ENCODE measurements at places on chromosomes 7 and 10.

DNA sequence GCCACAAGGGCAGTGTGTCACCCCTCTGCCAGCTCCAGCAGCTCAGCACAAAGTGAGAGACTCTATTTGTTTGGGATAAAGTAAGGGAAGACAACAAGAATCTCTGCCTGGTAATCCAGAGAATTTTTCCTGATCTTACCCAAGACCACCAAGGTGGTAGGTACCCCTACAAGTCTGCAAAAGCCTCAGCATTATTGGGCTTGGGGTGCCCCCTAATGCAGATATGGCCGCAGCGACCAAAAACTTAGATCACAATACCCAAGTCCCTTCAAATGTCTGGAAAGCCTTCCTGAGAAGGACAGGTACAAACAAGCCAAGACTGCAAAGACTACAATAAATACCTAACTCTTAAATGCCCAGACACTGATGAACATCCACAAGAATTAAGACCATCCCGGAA is 22.4 kb upstream of the CUL1 start:
- no peak overlapping the region for H3K27ac ChIP-seq
- DNase-seq = no peak
- H3K4me1 ChIP-seq = no peaks in the 10 kb centered on the region
- H3K36me3 ChIP-seq = no peaks in the 10 kb centered on the region
- H3K27me3 ChIP-seq = no peaks in the 10 kb centered on the region

DNA sequence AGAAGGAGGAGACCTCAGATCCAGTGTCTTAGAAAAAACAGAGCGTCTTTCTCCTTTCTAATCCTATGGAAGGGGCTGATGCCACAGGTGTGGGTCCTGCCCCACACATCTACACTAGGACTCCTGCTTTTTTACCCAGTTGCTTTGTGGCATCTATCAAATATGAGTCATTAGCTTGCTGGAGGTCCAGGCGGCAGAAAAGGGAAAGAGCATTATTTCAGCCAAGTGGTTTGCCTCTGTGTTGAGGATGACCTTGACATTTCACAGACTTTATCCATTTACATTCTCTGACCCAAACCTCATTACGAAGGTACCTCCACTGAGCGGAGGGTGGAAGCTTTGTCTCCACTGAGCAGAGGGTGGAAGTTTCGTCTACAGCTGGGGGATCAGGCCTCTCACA is 308.4 kb upstream of the KLF6 start:
- no peaks in the 10 kb centered on the region for H3K4me1 ChIP-seq
- H3K27me3 ChIP-seq = no peaks in the 10 kb centered on the region
- H3K4me3 ChIP-seq = no peak overlapping the region
- H3K27ac ChIP-seq = no peak overlapping the region

DNA sequence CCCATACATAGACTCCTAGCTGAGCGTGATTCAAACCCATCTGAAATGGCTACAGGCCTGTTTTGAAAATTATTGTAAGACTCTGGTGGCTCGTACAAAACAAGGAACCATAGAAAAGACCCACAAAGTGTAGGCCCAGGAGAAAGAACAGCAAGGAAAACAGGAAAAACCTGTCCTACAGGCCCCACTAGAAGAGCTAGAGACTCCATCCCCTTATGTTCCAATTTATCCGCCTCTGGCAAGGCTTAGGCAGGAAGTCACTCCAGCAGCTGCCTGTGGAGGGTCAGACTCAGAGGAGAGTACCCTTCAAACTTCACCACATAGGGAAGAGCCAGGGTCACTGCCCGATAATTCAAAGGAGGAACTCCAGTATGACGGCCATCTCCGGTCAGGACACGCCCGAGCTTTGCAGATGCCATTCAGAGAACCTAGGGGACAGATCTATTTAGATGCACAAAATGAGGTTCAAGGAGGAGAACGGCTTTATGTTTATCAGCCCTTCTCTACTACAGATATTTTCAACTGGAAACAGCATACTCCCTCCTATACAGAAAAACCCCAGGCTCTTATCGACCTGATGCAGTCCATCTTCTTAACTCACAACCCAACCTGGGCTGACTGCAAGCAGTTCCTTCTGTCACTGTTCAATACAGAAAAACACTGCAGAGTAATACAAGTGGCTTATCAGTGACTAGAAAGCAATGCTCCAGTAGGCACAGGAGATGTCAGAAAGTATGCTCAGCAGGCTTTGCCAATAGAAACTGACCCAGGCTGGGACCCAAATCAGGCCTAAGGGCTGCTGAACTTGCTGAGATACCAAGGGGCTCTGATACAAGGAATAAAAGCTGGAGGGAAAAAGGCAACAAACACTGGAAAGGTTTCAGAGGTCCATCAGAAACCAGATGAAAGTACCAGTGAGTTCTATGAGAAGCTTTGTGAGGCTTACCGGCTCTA is 8.6 kb upstream of the ZNF33B start:
- H3K36me3 ChIP-seq = no peaks in the 10 kb centered on the region
- H3K27ac ChIP-seq = no peak overlapping the region
- no peak overlapping the region for H3K4me3 ChIP-seq
- H3K4me1 ChIP-seq = no peaks in the 10 kb centered on the region
- H3K27me3 ChIP-seq = no peaks in the 10 kb centered on the region

DNA sequence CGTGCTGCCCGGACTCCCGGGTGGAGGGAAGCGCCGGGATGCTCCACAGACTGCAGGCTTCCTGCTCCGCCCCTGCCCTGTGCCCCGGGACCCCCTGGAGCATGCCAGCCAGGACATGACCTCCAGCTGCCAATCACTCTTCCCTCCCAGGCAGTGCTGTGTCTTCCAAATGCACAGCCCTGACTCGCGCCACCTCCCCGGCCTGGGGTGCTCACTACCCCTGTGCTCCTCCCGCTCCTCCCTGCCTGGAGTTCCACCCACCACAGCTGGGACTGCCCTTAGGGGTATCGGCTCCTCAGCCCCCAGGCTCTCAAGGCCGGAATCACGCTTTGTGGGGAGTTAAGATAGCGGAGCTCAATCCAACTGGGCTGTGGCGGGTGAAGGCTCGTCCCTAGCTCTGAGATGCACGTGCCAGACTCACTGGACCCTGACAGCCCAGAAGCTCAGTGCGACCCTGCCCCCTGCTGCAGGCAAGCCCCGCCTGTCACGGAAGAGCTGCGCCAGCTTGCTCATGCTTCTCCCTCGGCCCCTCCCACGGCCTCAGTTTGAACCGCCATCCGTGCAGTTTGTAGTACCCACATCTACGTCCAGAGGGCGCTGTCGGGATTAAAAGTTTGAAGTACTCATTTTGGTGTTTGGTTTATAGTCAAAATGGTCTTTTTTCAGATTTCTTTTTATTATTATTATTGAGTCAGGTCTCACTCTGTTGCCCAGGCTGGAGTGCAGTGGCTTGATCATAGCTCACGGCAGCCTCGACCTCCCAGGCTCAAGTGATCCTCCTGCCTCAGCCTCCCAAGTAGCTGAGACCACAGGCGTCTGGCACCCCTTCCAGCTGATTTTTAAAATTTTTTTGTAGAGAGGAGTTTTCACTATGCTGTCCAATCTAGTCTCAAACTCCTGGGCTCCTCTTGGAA is 142.5 kb upstream of the TCERG1L start:
- DNase-seq = no peak
- no peaks in the 10 kb centered on the region for H3K36me3 ChIP-seq

DNA sequence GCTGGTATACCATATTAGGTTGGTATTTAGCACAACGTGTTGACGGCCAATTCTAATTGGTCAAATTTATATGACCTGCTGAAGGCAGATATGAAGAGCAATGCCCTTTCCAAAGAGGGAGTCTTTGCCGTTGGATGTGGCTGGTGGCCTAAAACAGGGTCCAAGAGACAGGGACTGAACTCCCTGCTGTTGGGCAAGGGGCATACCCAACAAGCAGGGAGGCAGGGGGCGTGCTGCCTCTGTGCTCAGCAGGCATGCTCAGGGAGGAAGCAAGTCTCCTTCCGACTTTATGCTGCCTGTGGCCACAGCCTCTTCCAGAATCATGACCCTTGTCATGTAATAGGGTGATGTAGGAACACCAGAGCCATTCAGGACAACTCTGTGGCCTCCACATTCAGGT is 167.7 kb upstream of the NPVF start:
- no peaks in the 10 kb centered on the region for H3K4me1 ChIP-seq
- H3K27ac ChIP-seq = no peak overlapping the region
- no peaks in the 10 kb centered on the region for H3K36me3 ChIP-seq
- no peak overlapping the region for H3K4me3 ChIP-seq
- DNase-seq = no peak

- H3K4me3 ChIP-seq = no peak overlapping the region
- no peaks in the 10 kb centered on the region for H3K27me3 ChIP-seq
- no peak overlapping the region for H3K27ac ChIP-seq
- no peak for DNase-seq
- H3K4me1 ChIP-seq = no peaks in the 10 kb centered on the region
Observed at GRCh38 chr7:8263048-8263447, 1.1 kb upstream of the ICA1 start.

DNA sequence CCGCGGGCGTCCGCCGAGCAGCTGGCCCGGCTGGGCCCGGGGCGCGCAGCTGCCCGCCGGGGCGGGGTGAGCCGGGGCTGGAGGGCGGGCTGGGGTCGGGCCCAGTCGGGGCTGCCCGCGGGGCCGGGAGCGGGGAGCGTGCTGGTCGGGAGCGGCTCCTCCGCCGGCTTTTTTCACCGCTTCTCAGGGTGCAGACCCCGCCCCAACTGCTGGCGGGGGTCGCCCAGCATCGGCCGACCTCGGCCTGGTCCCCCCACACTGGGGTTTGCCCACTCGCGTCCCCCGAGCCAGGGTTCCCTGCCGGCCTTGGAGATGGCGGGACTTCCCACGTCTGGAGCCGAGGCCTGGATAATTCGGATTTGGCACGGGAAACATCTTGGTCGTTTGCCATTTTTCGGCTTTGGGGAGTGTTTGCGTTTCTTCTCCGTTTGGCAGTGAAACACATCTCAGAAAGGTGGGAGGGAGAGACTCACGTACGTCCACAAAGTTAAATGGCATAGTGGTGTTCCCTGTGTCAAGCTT is 432 bp downstream of the TMEM248 start:
- peaks cover 2% of the 10 kb centered on the region for H3K36me3 ChIP-seq
- peak; percentile 55 for DNase-seq
- peak overlapping the region; percentile 83 for H3K27ac ChIP-seq
- peak overlapping the region; percentile 70 for H3K4me3 ChIP-seq
- no peaks in the 10 kb centered on the region for H3K27me3 ChIP-seq

- H3K27me3 ChIP-seq = no peaks in the 10 kb centered on the region
- H3K4me3 ChIP-seq = no peak overlapping the region
- H3K36me3 ChIP-seq = no peaks in the 10 kb centered on the region
Observed at GRCh38 chr7:65307651-65308299, 65.9 kb upstream of the ZNF92 start.

GRCh38 chr10:124989526-124989925 is 47.6 kb downstream of the ZRANB1 start:
- no peaks in the 10 kb centered on the region for H3K4me1 ChIP-seq
- no peak for DNase-seq
- peaks cover 17% of the 10 kb centered on the region for H3K36me3 ChIP-seq
- no peak overlapping the region for H3K4me3 ChIP-seq
- no peaks in the 10 kb centered on the region for H3K27me3 ChIP-seq

GRCh38 chr10:101355072-101355706 is 1.2 kb downstream of the BTRC start:
- no peak for DNase-seq
- H3K36me3 ChIP-seq = no peaks in the 10 kb centered on the region
- H3K27ac ChIP-seq = peak overlapping the region; percentile 65
- H3K4me3 ChIP-seq = peak overlapping the region; percentile 91
- H3K4me1 ChIP-seq = peaks cover 3% of the 10 kb centered on the region

DNA sequence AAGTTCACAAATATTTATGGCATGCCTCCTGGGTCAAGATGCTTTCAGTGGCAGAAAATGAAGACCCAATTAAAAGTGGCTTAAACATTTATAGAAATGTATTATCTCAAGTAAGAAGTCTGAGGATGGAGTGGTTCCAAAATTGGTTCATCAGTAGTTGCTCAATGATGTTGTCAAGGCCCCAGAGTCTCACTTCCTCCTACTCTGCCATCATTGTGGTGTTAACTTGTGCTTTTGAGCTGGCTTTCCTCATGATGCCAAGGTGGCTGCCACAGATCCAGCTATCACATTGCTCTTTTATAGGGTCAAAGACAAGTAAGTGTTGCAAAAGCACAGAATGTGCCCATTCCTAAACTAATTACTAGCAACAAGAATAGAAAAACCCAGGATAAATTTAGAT is 404.6 kb upstream of the NRP1 start:
- no peak for DNase-seq
- H3K27me3 ChIP-seq = no peaks in the 10 kb centered on the region
- H3K36me3 ChIP-seq = no peaks in the 10 kb centered on the region
- no peak overlapping the region for H3K27ac ChIP-seq
- no peaks in the 10 kb centered on the region for H3K4me1 ChIP-seq

GRCh38 chr7:16934722-16935340 is 53.0 kb upstream of the AGR3 start:
- DNase-seq = peak; percentile 53
- H3K4me3 ChIP-seq = no peak overlapping the region
- H3K36me3 ChIP-seq = no peaks in the 10 kb centered on the region
- no peak overlapping the region for H3K27ac ChIP-seq
- no peaks in the 10 kb centered on the region for H3K27me3 ChIP-seq

GRCh38 chr7:117435475-117436043 is 8.3 kb upstream of the ASZ1 start:
- H3K36me3 ChIP-seq = no peaks in the 10 kb centered on the region
- DNase-seq = peak; percentile 31
- H3K27ac ChIP-seq = no peak overlapping the region

GRCh38 chr10:85557077-85557476 is 809.5 kb downstream of the GRID1 start:
- no peaks in the 10 kb centered on the region for H3K27me3 ChIP-seq

- peak; percentile 77 for DNase-seq
- H3K36me3 ChIP-seq = no peaks in the 10 kb centered on the region
- no peaks in the 10 kb centered on the region for H3K27me3 ChIP-seq
- no peaks in the 10 kb centered on the region for H3K4me1 ChIP-seq
- H3K4me3 ChIP-seq = no peak overlapping the region
- no peak overlapping the region for H3K27ac ChIP-seq
Observed at GRCh38 chr7:3649678-3650440, 348.8 kb downstream of the SDK1 start.

GRCh38 chr10:79923669-79924068 is 25.2 kb downstream of the SFTPD start:
- no peaks in the 10 kb centered on the region for H3K36me3 ChIP-seq
- no peak for DNase-seq
- no peak overlapping the region for H3K4me3 ChIP-seq
- peaks cover 6% of the 10 kb centered on the region for H3K27me3 ChIP-seq
- no peaks in the 10 kb centered on the region for H3K4me1 ChIP-seq
- H3K27ac ChIP-seq = no peak overlapping the region

GRCh38 chr7:144826208-144826607 is 9.6 kb downstream of the TPK1 start:
- DNase-seq = no peak
- no peak overlapping the region for H3K4me3 ChIP-seq
- H3K36me3 ChIP-seq = no peaks in the 10 kb centered on the region
- no peak overlapping the region for H3K27ac ChIP-seq
- no peaks in the 10 kb centered on the region for H3K27me3 ChIP-seq

- H3K4me1 ChIP-seq = no peaks in the 10 kb centered on the region
- H3K36me3 ChIP-seq = no peaks in the 10 kb centered on the region
- no peak overlapping the region for H3K4me3 ChIP-seq
- DNase-seq = no peak
Observed at GRCh38 chr7:118003476-118003875, 130.2 kb upstream of the CTTNBP2 start.
